ENCODE measurements at places on chromosomes 16 and 17.

DNA sequence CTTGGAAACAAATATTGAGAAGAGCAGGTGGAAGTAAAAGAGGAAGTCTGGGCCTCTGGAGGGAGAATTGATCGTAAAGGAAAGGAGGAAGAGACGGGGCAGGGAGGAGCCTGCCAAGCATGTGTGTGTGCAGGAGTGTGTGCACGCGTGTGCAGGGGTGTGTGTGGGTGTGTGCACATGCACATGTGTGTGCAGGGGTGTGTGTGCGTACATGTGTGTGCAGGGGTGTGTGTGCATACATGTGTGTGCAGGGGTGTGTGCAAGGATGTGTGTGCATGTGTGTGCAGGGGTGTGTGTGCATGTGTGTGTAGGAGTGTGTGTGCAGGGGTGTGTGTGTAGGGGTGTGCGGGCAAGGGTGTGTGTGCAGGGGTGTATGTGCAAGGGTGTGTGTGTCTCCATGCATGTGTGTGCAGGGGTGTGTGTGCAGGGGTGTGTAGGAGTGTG, 10.0 kb downstream of the CEP295NL start:
- DNase-seq = no peak

GRCh38 chr16:84501077-84501735, 3.3 kb downstream of the MEAK7 start:
- DNase-seq = no peak

DNA sequence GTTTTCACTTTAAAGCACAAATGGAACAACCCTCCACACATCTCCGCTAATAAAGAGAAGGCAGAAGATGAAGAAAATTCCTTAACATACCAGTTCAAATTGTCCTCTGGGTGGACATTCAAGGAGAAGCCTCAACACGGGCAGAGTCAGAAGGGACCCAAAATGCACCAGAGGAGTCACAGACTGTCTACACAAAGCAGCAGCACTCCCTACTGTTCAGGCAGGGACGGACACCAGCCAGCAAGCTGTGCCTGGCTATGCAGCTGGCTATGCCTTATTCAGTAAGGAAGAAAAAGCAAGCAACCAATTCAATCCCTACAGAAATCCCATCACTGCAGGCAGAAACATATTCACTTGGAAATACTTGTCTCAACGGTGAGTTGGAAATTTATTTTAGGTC, 8.1 kb downstream of the DNAJC7 start:
- DNase-seq = no peak

DNA sequence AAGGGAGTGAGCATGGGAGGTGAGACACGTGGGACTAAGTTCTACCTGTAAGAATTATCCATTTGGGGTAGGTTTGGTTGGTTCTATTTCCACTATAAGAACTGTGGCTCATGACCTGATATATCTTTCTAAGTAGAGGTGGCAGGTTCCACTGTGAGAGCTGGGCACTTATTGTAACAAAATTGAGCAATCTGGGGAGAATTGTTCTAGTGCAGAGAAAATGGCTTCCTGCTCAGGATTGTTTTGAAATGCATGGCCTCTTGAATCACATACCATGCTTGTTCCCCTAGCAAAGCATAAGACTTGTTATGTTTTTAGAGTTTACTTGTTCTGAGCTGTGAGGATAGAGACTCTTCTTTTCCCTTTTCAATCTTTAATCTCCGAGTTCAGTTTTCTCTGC, 125.9 kb downstream of the MAP2K6 start:
- DNase-seq = no peak

- DNase-seq = no peak
Observed at GRCh38 chr16:363110-363765, 7.1 kb downstream of the MRPL28 start.

- peak; percentile 9 for DNase-seq
Observed at GRCh38 chr17:73255671-73256181, 6.0 kb downstream of the CPSF4L start.

DNA sequence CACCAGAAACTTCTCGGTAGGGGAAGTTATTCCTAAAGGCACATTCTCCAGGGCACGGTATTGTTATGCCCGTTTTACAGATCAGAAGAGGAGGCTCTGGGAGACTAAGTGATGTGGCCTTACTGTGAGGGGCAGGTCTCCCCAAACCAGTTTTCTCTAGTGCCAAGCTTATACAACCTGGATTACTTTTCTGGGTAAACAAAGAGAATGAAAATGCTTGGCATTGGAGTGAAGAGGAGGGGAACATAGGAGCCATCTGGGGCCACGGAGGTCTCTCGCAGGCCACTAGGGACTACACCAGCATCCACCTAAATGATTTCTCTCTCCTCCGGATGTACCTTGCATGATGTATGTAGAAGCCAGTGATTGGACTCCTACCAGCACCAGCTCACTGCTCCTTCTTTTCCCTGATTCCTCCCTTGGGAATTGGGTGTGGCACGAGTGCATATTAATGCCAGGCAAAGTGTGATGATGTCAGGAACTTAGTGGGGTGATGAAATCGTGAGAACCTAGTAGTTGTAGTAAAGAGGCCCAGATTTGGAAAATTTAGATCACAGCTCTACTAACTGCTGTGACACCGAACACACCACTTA, 674 bp downstream of the TOM1L1 start:
- no peak for DNase-seq

All from stimulated activated CD8-positive, alpha-beta memory T cell treated with anti-CD3 and anti-CD28 coated beads, Interleukin-7, amount 100 ng/mL, for 48 hours (primary cell).